ENCODE measurements at places on chromosomes 6 and 20.

GRCh38 chr6:169324656-169325459, 71.2 kb upstream of the THBS2 start:
- no peak for DNase-seq

DNA sequence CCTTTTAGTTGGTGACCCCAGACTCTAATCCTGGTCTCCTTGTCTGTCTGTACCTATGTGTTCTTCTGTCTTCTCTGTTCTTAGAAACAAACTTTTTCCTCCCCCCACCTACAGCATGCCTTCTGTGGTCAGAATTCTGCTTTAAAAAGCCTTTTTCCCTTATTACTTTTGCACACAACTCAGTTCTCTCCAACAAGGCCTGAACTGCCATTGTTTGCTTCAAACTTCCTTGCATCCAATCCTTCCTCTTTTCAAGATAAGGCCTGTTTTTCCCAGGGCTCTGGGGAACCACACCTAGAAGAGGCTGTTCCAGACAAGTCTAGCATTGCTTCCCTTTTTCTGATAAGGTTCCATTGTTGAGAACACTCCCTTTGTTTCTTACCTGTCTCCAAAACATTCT, 22.2 kb upstream of the NCOA3 start:
- no peak for DNase-seq

DNA sequence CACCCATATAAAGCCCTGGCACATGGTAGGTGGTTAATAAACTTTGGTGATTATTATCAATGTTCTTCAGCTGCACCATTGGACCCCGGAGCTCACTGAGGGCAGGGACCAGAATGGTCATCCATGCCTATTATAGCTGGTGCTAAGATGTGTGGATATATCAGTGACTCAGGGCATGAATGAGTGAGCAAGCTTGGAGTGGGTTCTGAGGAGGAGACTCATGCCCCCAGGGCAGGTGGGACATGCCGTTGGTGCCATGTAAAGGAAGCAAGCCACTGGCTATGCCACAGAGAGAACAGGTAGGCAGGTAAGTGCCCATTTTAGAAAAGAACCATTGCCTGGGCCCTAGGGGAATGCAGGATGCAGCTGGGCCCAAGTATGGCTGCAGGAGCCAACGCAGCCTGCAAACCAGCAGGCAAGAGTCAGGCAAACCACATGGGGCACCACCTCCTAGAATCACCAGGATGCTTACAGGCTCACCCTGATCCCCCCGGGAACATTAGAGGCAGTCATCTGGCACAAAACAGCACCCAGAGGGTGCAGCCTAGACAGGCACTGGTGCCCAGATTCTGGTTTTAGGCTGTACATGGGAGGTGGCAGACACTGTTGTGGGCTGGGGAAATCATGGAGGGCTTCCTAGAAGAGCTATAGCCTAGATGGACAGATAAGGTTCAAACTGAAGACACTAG, 23.5 kb downstream of the PLAGL2 start:
- DNase-seq, result no peak

- DNase-seq, result no peak
Measured at GRCh38 chr20:2671977-2672376, 8.0 kb upstream of the IDH3B start.

DNA sequence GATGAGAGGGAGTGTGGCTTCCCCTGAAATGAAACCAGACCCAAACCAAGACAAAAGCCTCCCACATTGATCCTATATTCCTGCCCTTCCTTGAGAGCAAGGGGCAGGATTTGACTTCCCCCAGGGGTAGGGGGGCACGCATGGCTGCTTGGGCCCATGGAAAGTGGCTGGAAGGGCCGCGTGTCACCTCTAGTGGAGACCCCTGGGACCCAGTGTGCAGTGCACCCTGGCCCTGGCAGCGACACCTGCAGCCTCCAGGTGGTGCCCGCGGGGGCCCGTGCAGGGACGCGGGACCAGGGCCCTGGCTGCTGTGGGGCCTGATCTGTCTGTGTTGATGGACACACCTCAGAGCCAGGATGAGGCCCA, 18.0 kb upstream of the SLCO4A1 start:
- DNase-seq, result no peak

- no peak for DNase-seq
Measured at GRCh38 chr20:48720256-48720985, 107.4 kb downstream of the PREX1 start.

GRCh38 chr6:11042750-11043377, 1.2 kb downstream of the ELOVL2 start:
- no peak for DNase-seq

DNA sequence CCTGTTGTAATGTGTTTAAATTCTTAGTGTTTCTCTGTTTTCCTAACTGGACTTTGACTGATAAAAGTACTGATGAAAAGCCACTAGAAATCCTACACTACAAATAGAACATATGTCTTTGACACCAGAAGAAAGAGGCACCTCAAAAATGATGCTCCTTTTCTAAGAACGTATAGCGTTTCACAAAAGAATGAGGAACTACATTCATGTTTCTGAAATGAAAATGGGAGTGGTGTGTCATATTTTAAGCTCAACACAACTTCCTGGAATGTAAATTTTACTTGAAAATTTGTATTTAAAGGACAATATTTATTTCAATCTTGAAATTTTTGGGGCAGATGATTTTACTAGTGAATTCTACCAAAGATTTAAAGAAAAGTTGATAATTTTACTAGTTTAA, 35.3 kb downstream of the KIAA0408 start:
- DNase-seq, result no peak

DNA sequence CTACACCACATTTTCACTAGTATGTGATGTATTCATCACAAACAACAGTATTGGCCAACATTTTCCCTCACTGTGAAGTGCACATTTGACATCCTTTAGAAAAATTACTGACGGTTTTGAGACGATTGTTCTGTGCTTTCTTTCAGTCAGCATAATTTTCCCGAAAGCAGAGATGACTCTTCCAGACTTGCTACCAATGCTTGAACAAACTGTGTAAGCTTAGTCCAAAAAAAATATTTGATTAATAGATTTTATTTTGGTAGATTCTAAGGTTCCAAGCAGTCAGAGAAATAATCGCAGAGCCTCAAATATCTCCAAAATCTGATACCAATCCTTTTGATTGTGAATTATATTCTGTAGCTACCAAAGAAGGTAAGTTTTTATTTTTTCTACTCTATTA, 151.1 kb upstream of the ESR1 start:
- DNase-seq, result no peak

- no peak for DNase-seq
Measured at GRCh38 chr20:59322081-59322480, 21.7 kb downstream of the EDN3 start.

- no peak for DNase-seq
Measured at GRCh38 chr6:165774903-165775601, 112.0 kb upstream of the PDE10A start.

DNA sequence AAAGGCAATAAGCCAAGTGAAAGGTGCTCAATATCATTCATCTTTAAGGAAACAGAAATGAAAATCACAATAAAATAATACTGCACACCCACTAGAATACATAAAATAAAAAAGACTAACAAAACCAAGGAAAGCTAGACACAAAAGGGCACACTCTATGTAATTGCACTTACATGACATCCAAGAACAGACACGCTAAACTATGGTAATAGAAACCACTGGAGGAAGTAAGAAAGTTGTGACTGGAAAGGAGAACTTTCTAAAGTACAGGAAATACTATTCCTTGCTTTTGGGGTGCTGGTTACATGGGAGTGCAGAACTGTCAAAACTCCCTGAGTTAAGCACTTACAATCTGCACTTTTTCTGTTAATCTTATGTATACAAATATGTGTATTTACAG, 253.7 kb upstream of the RUNX2 start:
- DNase-seq, result no peak

DNA sequence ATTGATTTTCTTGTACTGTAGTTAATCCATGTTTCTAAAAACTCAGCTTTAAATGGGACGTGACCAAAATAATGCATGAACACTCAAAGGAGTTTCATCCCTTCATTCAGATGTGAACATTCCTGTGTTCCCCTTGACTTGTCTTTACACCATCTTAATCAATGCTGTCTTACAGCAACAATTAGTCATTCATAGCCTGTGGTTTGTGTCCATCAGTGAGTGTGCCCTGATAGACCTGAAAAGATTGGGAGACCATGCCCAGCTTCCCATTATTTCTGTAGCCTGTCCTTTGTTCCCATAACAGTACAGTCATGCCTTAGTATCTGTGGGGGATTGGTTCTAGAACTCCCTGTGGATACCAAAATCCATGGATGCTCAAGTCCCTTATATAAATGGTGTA, 23.9 kb downstream of the NT5E start:
- DNase-seq, result no peak

- DNase-seq, result peak; percentile 61
Measured at GRCh38 chr6:160455541-160456213, 107.5 kb downstream of the SLC22A3 start.

GRCh38 chr6:112307707-112308106, 39.4 kb upstream of the RFPL4B start:
- no peak for DNase-seq

DNA sequence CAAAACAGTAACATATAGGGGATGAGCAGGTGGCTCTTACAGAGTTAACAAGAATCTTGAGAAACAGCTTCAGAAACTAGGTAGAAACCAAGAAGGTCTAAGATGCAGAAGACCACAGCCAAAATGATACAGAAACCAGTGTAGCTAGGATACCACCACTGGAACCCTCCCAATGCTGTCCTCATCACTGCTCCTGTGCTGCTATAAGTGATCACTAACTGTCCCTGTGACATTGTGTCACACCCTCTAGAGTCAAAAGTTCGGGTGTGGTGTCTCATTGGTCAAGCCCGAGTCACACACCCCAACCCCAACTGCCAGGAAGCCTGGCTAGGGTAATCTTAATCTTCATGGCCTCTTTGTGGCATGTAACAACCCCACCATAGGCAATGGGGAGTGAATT, 153.1 kb downstream of the RCAN2 start:
- no peak for DNase-seq

- DNase-seq, result no peak
Measured at GRCh38 chr6:49826743-49827406, 39.5 kb downstream of the CRISP1 start.

- DNase-seq, result no peak
Measured at GRCh38 chr6:33483678-33484077, 29.3 kb downstream of the ZBTB9 start.

GRCh38 chr6:148528292-148528691, 185.7 kb downstream of the SASH1 start:
- DNase-seq, result no peak

DNA sequence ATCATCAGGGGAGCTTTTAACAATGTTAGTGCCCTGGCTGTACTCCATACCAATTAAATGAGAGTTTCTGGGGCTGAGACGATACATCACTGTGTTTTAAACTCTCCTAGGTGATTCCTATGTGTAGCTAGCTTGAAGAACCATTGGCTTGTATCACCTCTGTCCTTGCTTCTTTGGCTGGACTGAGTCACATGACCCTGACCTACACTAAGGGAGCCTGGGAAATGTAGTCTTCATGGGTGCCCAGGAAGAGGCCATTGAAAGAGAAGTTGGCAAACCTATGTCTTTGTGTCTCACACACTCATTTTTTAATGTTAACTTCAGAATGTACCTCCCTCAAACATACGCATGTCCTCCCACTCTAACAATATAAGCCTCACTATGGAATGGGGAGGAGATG, 506.6 kb downstream of the DHX35 start:
- DNase-seq, result no peak

DNA sequence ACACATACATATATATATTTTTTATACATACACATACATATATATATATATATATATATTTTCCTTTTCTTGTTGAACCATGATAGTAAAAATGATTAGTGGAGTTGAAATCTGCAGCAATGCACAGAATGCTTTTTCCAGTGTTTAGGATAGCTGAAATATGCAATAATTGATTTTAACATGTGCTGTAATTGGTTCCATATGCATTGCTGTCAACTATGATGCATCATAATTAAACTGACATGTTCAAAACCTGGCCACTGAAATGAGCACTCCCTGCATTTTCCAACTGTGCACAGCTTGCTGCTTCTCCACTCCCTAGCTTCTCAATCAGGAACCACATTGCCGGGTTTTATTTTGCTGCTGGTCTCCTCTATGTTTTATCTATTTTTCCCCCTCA, 358.3 kb downstream of the PAX1 start:
- DNase-seq, result no peak

Data from activated naive CD4-positive, alpha-beta T cell treated with anti-CD3 and anti-CD28 coated beads, Interleukin-2, amount 50 U/mL, for 16 hours (primary cell).